ENCODE measurements at places on chromosomes 2 and 18.

DNA sequence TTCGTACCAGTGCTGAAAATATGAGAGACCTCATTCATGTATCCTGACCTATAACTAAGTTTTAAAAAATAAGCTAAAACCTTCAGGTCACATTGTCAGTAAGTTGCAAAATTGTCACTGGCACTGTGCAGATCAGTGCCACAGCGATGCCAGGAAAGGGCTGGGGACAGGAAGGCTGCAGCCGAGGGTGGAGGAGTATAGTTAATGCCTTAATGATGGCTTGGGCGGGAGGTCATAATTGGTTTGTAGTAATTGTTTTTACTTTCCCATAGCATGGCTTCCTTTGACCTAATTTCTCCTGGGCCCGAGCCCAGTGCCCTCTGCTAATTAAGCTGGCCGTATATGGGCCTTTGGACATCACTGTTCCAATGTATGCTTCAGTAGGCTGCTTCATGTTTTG lies 47.2 kb upstream of the RAB12 start:
- no peak for DNase-seq

DNA sequence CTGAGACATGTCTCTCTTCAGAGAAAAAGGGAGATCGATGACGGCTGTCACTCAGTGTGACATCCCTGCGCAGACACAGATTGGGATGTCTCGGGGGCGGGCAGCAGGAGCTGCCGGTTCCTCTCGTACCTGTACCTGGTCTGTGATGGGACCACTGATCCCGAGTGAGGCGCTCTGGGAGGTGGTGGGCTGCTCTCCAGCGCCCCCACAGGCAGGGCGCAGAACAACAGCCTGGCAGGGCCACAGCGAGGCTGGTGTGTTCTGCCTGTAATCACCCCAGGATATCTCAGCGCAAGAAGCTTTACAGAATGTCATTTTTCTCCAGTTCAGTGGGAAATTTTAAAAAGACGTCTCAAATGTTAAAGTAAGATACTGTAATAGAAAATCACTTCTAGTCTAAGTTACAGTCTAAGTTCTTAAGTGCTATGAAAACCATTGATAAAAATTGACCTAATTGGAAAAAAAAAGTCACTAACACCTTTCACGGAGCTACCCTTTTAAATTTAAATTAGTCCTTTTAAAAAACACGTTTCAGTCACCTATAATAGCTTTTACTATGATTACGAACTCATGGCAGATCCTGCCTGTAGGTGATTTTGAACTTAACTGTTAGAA lies 189.8 kb downstream of the SNTG2 start:
- peak; percentile 45 for DNase-seq

DNA sequence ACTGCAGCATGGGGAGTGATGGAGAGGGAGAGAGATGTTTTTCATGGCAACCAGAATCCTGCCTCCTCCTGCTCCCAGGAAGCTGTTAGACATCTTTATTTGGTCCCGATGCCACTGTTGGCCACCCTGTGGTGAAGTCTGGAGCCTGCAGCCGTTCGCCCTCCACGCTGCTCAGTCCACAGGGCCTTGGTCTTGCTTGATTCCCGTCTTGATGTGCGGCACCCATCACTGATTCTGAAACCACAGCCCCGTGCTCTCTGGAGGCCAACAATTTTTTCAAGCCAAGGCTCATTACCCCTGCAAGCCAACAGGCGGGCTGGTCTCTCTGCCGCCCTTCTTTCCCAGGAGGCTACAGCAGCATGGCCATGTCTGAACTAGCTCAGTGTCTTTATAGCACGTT lies 24.5 kb downstream of the SIGLEC15 start:
- DNase-seq, result no peak

DNA sequence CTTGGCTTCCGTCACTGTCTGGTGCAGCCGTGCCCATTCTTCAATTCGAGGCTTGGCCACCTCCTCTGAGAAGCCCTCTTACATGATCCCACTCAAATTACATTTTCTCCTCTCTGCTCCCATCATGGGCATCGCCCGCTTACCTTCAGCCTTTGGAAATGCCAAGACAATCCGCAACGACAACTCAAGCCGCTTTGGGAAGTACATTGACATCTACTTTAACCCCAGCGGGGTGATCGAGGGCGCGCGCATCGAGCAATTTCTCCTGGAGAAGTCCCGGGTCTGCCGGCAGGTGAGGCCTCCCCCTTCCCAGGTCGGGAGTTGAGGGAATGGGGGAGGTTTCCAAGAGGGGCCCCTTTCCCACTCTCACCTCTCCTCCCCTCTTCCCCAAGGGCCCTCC lies 38.3 kb downstream of the MYO7B start:
- no peak for DNase-seq

GRCh38 chr18:57149051-57149450 lies 2.2 kb downstream of the BOD1L2 start:
- DNase-seq, result no peak

GRCh38 chr2:1784986-1785617 lies 40.8 kb upstream of the PXDN start:
- no peak for DNase-seq

DNA sequence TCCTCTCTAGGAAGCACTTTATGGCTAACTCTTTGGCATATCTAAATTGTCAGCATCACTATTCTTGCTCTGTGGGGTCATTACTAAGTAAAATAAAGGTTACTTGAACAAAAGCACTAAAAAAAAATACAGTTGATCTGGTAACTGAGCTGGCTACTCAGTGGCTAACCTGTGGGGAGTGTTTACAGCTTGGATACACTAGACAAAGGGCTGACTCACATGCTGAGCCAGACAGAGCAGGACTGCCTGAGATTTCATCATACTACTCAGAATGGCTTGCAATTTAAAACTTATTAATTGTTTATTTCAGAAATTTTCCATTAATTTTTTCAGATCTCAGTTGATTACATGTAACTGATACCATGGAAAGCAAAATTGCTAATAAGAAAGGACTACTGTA lies 1690.4 kb upstream of the SLC39A10 start:
- peak; percentile 3 for DNase-seq

- no peak for DNase-seq
Observed at GRCh38 chr2:208033701-208034502, 8.6 kb upstream of the PLEKHM3 start.

DNA sequence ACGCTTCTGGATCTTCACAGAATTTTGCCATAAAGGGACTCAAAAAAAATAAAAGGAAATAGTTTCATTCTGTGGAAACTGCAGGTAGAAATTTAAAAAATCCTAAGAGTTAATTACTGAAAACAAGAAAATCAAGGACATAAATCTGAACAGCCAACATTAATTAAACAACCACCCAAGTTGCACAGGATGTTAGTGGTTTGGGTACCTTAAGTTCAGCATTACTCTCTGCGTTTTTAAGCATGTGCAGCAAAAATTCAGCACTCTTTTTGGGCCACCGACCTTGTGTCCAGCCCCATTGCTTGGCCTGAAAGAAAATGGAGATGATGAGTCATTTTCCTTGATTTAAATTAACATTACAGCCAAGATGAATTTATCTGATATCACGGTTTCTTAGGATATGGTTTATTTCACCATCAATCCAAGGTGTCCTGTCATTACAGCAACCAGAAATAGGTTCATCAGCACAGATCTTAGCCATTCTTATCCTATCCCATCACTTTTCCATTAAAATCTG lies 3.3 kb upstream of the C18orf32 start:
- no peak for DNase-seq

DNA sequence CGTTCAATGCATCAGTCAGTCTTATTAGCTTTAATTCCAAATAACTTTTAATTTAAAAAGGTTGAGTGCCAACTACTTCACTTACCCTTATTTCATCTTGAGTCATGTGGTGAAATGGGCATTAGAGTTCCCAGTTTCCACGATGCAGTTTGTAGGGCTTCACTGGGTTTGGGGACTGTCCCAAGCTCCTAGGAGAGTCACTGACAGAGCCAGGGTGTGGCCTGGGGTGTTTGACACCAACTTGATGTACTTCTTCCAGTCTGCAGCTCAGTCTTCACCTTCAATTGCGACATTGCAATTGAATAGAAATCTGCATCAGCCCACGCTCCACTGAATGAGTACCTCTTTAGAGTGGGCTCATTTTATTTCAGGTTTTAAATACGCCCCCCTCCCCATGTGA lies 165.3 kb downstream of the ARL4C start:
- DNase-seq, result no peak

DNA sequence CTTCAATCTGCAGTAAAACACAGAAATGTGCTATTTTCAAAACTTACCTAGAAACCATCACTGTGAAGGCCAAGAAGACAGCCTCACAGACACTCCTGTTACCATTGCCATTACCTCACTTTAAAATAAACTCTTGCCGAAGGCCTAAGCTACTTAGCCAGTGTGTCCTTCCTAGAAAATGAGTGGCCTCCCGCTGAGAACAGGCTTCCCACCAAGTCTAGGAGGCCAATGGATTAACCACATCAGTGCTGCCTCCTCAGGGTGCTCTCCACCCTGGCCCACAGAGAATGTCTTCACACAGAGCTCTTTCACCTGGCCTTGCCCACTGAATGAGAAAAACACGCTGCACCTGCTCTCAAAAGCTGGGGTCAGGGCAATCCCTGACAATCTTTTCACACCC lies 47.5 kb downstream of the L3MBTL4 start:
- DNase-seq, result no peak

GRCh38 chr2:75632813-75633212 lies 13.8 kb upstream of the MRPL19 start:
- no peak for DNase-seq

DNA sequence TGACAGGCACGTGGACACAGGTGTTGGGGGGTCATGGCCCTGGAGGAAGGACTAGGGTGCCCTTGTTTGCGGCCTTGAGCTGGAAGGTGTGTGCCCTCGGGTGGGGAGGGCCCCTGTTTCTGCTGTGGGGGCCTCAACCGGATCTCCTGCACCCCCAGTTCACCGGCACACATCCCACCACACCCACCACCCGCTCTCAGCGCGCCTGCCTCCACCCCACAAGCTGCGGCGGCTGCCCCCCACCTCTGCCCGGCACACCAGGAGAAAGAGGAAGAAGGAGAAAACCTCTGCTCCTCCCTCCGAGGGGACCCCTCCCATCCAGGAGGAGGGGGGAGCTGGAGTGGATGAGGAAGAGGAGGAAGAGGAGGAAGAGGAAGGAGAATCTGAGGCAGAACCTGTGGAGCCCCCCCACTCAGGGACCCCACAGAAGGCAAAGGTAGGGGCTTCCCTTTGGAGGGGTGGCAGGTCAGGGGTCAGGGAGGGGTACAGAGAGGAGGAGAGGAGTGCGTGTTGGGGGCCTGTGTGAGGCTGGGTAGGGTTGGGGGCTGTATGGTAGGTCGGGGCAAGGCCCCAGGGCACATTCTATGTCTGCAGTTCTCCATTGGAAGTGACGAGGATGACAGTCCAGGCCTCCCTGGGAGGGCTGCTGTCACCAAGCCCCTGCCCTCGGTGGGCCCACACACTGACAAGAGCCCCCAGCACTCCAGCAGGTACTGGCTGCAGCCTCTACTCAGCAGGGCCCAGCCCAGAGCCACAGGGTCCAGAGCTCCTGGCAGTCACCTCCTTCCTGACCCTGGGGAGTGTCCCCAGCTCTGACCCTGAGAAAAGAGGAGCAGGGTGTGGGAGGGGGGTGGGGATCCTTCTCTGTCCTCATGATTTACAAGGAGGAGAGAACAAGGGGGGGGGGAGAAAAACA lies 1.8 kb downstream of the SLC4A3 start:
- DNase-seq, result no peak

DNA sequence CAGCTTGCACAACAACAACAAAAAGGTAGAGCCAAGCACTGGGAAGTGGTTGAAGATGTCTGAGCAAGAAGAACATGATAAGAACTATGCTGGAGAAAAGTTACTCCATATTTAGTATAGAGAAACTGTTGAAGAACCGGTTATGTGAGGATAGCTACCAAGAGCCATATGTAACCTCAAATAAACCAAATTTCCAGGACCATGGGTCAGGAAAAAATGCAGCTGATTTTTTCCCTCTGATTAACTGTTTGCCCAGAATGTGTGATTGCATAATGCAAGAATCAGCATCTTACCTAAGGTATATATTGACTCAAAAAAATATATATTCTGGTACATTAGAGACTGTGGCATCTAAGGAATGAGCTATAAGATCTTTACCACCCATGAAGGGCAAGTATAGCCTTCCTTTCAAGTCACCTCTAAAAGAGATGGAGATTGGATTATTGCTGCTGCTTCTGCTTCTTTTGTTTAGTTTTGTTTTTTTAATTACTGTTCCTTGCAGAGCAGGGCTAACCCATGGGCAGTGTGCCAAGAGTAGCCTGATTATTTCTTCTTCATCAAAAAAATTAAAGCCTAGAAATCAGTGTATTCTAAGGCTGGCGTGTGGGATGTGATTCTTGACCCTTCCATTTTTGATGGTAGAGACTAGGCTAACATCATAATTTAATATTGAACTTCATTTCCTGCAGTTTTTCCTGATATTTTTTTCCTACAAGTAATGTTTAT lies 76.9 kb upstream of the MAP3K20 start:
- DNase-seq, result no peak

GRCh38 chr18:57083485-57083884 lies 63.4 kb upstream of the BOD1L2 start:
- no peak for DNase-seq

GRCh38 chr18:55982992-55983391 lies 395.0 kb upstream of the TCF4 start:
- DNase-seq, result no peak

DNA sequence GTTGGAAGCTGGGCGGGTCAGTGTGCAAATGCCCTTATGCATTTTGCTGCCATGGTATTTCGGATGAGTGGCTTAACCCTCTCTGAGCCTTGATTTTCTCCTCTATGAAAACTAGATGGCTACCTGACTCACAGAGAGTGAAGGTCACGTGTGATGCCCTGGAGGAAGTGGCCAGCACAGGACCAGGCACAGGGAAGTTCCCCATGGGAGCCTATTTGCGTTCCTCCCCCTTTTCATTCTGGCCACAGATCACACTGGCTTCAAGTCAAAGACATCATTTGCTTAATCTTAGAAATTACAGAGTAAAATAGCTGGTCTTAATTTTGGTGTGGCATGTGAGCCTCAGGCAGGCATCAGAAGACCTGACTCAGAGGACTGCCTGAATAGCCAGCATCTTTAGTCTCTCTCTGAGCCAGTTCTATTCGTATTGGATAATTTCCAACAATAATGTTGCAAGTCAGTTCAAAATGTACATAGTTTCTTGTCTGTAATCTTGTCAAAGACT lies 57.6 kb upstream of the CD302 start:
- DNase-seq, result no peak

GRCh38 chr2:239896075-239896474 lies 129.1 kb downstream of the NDUFA10 start:
- DNase-seq, result no peak

DNA sequence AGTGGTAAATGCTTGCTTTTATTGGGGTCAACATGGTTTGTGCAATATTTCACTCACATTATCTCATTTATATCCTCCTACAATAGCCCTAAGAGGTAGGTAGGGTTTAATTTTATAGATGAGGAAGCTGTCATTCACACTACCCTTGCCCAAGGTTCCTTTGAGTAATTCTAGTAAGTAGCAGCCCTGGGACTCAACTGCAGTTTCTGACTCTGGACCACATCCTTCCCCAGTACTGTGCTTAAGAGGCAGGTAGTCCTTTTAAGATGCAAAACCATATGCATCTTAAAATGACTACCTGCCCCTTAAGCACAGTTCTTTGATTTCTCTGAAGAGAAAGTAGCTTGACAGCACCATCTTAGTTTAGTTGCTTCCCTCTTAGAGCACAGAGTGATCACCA lies 15.7 kb upstream of the NT5C1B start:
- DNase-seq, result no peak

Measured in H54 (cell line).